T-helper 1 cell (primary cell): ENCODE measurements at places on chromosomes 3 and 15.

GRCh38 chr15:90690585-90690984 is 26.6 kb upstream of the BLM start:
- DNase-seq = no peak

DNA sequence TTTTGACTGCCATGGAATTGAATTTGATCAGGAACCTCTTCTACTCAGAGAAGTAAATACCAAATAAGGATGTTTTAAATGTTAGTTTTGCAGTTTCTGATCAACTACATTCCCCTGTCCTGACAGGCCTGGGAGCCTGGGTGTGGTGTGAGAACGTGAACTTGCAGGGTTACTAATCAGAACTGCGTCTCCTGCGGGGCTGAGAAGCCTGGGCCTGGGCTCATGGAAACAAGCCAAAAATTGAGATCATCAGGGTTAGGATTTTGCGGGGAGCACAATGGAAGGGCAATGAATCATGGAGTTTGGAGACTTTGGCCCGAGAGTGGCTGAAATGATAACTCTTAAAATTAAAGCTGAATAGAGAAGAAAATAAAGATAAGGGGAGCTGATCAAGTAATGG is 47.8 kb upstream of the C3orf70 start:
- no peak for DNase-seq

DNA sequence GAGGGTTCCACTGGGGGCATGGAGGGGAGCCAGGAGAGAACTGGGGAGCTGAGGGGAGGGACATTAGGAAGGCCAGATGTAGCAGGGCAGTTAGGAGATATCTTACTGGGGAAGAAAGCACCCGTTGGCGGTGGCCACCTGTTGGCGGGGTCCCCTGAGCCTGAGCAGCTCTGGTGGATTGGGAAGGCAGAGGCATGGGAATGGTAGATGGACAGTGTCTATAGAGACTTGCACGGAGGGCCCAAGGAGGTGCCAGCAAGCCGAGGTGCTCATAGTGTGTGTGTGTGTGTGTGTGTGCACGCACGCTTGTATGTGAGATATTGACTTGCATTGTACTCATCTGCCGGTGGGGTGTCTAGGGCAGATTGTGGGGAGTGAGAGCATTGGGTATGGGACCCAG is 179.0 kb downstream of the APBA2 start:
- no peak for DNase-seq

DNA sequence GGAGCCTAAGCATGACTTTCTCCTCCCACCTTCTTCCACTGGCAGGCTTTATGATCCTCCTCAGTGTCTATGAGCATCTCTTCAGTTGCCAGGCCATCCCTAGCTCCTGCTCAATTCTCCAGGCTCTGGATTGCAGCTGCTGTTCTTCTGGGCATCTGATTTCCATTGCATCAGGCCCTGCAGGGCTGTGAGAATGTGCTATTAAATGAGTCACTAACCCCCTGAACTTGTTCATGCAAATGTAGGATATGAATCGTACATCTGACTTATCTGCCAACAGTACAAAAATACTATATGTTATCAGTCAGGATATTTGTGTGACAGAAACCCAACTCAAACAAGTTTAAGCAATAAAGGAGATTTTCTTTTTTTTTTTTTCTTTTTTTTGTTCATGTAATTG is 11.9 kb downstream of the GPR176 start:
- no peak for DNase-seq

- no peak for DNase-seq
Observed at GRCh38 chr3:177773717-177774116, 576.4 kb upstream of the TBL1XR1 start.

GRCh38 chr3:65044401-65044800 is 356.6 kb upstream of the ADAMTS9 start:
- no peak for DNase-seq

DNA sequence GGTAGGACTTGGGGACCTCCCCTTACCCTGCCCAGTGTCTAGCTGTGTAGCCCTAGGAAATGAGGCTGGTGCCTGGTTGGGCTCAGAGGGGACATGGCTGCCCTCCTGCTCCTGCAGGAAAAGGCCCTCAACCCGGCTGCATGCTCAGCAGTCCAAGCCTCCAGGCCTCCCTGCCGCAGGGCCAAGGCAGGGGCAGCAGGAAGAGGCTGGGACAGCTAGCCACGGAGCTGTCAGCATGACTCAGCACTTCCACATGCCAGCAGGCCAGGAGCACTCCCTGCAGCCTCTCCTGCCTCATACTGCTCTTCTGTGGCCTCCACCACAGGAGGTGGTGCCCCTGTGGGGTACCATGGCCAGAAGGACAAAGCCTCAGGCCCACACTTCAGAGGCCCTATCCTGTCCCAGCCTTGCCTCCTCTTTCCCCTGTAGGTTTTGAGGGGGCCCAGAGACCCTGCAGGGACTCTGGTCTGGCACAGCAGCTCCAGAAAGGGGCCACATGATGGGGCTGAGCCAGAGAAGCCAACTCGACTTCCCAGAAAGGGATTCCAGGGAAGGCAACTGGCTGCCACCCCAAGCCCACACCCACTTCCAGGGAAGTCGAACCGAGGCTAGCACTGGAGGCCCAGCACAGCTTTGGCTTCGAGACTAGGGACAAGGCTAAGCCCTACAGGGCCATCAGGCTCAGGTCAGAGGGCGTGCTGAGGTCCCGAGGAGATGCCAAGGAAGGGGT is 19.5 kb downstream of the TKT start:
- no peak for DNase-seq

DNA sequence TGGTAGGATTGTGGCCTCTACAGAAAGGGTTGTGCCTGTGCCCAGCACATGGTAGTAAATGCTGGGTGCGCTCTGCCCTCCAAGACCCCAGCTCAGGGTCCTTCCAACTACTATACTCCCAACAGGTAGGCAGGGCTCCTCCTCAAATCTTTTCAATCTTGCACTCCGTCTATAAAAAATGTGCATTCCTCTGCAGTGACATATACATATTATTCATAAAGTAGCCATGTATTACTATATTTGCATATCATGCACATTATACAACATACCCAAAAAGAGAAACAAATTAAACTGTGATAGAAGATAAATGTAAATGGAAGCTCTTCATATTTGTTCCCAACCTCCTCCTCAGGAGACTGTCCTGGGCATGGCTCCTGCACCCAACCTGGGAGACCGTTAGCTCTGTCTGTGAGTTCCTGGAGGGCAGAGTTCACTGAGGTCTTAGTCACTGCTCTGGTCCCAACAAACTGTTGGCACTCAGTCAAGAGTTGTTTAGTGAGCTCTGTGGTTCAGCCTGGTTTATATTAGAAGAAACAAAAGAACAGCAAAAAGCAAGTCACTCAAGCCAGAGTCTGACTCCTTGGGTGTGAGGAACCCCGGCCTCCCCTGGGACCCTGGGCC is 47.7 kb upstream of the GRIP2 start:
- no peak for DNase-seq

DNA sequence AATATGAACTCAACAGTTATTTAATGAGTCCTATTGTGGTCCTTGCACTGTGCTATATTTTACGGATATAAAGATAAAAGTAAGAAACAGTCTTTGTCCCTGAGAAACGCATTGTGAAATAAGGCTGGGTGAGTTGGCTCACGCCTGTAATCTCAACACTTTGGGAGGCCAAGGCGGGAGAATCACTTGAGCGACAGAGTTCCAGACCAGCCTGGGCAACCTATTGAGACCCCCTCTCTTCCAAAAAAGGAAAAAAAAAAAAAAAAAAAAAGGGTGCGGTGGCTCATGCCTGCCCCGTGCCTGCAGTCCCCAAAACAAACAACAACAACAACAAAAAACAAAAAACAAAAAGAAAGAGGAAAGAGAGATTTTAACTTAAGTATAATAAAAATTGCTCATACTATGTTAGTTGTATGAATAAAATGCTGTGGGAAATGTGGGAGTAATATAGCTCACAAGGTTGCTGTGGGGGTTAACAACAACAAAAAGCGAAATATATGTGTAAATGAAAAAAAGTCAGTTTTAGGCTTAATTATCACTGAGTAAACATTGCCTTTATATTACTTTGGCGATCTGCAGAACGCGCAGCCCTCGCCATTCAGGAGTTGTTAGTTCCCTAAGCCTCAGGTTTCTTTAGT is 461 bp upstream of the FNDC3B start:
- no peak for DNase-seq

- DNase-seq = no peak
Observed at GRCh38 chr3:132448216-132448961, 31.1 kb downstream of the DNAJC13 start.

DNA sequence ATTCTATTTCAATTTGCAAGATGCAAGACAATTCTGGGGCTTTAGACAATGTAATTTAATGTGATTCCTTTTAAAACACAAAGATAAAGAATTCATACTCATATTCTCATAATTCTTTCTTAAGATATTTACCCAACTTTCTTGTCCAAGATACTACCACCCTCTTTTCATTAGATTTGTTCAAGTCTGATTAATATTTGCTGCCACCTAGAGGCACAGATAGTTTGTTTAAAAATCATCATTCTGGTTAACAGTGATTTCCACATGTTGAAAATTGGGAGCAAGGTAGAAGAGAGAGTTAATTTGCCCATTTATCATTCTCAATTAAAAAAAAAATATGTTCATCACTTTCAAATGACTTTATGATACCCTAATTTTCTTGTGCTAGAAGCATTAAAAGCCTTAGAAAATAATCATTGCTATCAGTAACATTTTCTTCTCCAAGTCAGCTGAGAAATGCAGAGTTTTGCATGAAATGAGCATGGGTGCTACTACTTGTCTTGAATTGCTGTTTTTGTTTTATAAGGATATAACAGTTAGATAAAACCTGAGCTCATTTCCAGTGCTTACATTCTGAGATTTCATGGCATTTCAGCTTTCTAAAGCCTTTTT is 11.6 kb downstream of the TAMM41 start:
- no peak for DNase-seq

- DNase-seq = no peak
Observed at GRCh38 chr3:191399918-191400317, 61.0 kb upstream of the PYDC2 start.

DNA sequence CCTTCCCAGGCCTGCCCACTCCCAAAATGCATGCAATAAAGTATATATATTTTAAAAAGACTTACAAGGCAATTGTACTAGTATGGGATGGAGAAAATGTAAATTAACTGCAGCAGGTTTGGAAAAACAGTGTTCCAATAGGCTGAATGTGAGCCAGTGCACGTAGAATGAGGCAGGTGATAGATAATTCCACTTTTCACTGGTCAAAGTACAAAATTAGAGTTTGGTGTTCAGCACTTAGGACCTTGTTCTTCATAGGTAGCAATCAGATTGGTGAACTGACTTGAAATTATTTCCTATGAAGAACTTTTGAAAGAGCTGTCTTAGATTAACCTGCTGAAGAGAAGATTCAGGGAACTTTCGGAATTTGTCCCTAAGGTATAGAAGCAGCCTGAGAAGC is 1.9 kb downstream of the WDR48 start:
- no peak for DNase-seq
